RPMI7951 (cell line): ENCODE measurements at places on chromosomes 11 and 22. TPM values are rescaled to one million over a fixed set of nuclear protein-coding genes. Genes with fewer than 3 reads are reported as not detected.

- DNase-seq = no peak
Measured at GRCh38 chr11:45093761-45094455, 52.5 kb upstream of the PRDM11 start.

DNA sequence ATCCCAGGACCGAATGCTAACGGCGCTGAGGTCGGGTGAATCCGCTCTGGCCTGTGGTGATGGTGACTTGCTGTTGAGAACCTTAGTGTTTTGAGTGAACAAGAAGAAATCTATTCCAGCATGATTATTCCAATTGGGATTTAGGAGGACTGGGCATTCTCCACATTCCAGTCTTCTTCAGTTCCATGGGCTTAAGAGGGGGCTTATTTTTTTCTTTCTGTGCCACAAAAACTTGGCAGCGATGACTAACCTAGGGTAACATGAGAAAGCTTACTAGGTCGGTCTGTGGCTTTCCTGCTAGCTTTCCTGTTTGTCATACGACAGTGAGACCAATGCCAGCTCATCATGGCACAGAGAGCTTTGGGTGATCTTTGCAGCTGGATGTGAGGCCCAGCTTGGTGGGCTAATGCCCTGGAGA is 62.9 kb upstream of the ATXN10 start:
- peak; percentile 97 for DNase-seq

Gene DSCAML1
- total RNA-seq = not detected in 2 replicates

Gene PLAAT3
- 7.3 and 8.8 TPM in 2 replicates for total RNA-seq

Gene TMPRSS4
- total RNA-seq = not detected in 2 replicates

GRCh38 chr22:39349506-39349966 is 255 bp upstream of the SYNGR1 start:
- no peak for DNase-seq

GRCh38 chr11:71447791-71448256 is 369 bp downstream of the DHCR7 start:
- DNase-seq = peak; percentile 17

DNA sequence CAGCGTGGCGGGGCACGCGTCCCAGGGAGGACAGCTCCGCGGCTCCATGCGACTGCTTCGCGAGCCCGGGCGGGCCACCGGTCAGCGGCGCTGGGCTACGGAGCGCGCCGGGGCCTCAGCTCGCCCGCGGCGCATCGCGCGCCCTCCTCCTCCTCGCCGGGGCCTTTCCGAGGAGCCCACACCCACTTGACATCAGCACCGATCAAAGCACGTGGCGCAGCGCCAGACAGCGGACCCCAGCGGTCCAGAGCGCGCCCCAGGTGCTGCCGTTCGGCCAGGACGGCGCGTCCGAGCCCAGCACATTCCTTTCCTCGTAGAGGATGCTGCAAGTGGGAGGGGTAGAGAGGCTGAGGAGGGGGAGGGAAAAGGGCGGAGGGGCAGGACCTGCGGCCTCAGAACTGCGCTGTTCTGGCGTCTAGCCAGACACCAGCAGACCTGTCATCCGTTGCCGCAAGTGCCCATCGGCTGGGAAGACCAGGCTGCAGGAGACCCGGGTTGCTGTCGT is 88.6 kb downstream of the PLEKHA7 start:
- no peak for DNase-seq

DNA sequence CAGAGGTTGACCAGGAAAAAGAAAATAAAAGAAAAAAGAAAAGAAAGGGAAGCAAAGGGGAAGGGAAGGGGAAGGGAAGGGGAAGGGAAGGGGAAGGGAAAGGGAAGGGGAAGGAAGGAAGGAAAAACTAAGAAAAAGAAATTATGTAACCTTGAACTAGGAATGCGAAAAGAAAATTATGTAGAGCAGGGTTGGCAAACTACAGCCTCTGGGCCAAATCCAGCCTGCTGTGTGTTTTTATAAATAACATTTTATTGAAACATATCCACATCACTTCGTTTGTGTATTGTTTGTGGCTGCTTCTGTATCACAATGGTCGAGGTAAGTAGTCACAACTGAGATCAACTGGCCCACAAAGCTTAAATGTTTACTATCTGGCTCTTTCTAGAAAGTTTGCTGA is 56.7 kb downstream of the CLPB start:
- DNase-seq = no peak

- no peak for DNase-seq
Measured at GRCh38 chr11:117565709-117566108, 231.3 kb downstream of the DSCAML1 start.

GRCh38 chr22:42848941-42849550 is 8.0 kb downstream of the ARFGAP3 start:
- no peak for DNase-seq

- peak; percentile 20 for DNase-seq
Measured at GRCh38 chr11:68950270-68950669, 30.5 kb downstream of the MRGPRD start.

GRCh38 chr11:116061322-116061721 is 557.1 kb upstream of the CADM1 start:
- DNase-seq = no peak

Gene TIRAP
- total RNA-seq = 4.2 and 4.8 TPM in 2 replicates

Gene TMEM25
- 0.84 and 4.2 TPM in 2 replicates for total RNA-seq

- DNase-seq = no peak
Measured at GRCh38 chr22:42966497-42966896, 48.5 kb downstream of the PACSIN2 start.

GRCh38 chr11:69091638-69092165 is 43.0 kb downstream of the TPCN2 start:
- no peak for DNase-seq

Gene LYVE1
- 0.36 TPM in 1 of 2 replicates, not detected in the other for total RNA-seq

Gene DDX10
- total RNA-seq = 25.1 and 26.8 TPM in 2 replicates

DNA sequence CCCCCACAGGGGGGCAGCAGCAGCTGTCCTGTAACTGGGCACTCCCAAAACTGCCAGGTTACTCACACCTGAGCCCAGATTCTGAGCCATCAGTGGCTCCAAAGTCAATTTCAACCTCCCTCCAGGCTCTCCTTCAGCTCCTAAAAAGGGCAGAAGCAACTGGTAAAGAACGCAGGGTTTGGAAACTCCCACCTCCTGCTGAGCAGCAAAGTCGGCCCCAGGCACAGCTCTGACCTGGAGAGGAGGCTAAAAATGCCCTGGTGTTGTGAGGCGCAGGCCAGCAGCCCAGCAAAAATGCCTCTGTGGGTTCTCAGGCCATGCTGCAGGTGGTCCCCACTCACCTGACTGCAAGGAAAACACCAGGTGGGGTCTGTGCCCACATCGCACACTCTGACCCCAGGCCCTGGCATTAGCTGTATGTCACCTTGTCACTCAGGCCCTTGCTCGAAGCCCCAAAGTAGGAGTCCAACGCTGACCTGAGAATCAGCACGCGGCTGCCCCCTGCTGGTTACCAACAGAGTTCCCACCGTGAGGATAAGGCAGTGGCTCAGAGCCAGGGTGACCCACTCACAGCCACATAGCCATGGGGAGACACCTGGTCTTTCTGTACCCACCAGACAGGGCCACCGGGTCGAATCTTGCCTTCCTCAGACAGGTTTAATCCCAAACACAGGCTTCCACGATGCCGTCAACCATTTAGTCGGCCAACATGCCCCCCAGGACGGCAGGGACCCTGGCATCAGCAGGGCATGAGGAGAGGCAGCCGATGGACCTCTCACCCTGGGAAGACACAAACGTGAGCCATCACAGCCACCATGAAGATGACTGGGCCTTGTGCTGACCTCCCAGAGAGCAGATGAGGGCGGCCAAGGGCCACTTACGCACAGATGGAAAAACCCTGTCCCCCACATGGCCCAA is 11.1 kb downstream of the POLR3H start:
- DNase-seq = peak; percentile 36

DNA sequence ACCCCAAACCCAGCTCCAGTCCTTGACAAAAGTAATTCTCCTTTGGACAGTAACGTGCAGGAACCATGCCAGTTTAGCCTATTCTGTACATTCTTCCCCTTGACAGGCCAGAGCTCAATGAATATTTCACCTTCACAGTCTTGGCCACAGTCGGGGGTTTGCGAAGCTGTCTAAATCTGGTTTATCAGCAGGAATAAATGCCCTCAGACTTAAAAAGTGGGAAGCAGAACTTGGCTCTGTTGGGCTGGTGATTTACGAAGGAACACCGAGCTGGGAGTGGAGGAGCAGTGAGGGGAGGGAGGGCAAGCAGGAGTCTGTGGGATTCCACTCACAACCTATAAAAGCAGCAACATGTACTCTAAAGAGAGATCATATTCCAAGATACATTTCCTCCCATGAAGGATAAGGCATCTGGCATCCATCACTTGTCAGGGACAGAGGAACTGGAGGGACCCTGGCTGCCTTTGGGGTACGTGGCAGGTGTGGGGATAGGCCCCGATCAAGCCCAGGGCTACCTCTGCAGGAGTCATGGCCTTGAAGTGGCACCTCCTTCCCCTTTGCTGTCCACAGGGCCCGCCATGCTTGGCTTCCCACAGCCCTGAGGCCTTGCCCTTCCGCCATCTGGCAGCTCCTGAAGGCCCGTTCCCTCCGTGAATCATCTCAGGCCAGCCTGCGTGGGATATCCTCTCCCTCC is 154.3 kb downstream of the ADAMTS15 start:
- peak; percentile 21 for DNase-seq

DNA sequence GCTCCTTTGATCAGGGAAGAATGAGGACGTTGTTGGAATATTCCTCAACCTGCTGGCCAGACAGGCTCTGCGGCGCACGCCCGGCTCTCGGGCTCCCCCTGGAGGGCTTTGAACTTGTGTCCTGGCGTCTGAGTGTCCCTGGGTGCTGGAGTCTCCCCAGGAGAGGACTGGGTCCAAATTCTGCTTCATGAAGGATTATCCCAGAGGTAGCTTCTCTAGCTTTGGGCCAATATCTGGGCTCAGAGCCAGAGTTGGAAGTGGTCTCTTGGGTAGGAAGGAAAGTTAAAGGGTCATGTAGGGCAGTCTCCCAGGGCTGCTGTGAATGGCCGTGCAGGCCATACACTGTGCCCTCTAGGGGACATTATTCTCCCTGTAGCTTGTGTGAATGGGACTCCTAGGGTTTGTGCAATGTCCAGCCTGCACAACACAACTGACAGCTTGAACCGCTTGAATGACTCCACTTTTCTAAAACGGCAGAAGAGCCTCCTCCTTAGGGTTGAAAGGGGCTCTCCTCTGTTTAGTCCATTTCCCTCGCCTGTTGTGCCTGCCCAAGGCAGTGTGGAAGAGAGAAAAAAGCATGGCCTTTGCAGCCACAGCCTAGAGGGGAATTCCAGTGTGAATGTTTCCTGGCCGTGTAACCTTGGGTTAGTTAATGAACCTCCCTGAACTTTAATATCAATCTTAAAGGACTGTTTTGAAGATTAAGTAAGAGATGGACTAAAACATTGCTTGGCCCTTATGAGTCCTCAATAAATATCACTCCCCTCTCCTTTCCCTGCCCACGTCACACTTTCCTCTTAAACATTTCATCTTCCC is 111.2 kb upstream of the THY1 start:
- DNase-seq = peak; percentile 59

Gene CNTN5
- not detected in 2 replicates for total RNA-seq

GRCh38 chr22:19058713-19059451 is 63.3 kb downstream of the DGCR2 start:
- no peak for DNase-seq

DNA sequence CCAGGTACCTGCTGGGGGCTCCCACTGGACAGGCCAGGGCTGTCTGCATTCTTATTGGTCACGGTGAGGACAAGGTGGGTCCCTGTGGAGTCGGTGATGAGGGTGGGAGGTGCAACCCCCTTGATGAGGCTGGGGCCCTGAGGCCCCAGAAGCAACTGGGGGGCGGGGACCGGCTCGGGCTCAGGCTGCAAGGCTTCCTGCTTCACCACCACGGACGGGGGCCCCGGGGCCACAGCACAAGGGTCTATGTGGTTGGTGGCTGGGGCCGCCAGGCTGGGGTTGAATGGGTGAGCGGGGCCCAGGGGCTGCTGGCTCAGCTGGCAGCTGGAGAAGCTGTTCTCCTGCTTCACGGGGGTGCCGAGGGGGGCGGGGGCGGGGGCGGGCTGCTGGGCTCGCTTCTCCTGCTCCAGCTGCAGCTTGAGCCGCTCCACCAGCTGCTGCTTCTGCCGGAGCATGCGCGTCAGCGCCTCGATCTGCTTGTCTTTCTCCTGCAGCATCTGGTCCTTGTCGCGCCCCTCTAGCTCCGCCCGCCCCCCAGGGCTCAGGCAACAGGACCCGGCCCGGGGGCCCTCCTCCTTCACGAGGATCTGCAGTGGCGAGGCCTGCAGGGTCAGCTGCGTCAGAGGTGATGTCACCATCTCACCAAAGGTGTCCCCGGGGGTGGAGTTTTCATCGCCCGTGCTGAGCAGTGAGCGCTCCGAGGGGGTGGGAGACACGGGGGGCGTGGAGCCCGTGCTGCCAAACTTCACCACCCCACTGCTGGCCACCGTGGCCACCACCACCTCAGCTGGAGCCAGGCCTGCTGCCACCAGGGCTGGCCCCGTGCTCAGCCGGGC is 48.2 kb downstream of the SGSM3 start:
- no peak for DNase-seq

DNA sequence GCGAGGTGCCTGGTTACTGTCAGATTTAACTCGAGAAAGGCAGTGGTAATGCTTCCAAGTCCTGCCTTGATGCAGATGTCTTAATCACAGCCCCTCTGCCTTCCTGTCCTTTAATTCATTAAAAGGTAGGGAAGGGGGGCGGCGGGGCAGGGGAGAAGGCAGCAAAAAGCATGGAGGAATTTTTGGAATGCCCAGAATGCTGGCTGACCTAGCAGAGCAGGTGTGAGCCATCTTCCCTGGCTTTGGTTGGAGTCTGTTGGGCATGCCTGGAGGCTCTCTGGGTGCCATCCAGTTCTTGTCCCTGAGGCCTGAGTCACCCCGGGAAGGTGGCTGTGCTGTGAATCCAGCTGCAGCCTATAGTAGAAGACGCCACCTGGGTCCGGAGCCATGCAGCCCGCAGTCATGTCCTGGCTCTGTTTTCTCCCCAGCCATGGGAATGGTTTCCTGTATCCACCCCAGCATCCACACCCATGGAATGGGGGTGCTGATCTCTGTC is 15.6 kb downstream of the KIAA1671 start:
- peak; percentile 92 for DNase-seq

DNA sequence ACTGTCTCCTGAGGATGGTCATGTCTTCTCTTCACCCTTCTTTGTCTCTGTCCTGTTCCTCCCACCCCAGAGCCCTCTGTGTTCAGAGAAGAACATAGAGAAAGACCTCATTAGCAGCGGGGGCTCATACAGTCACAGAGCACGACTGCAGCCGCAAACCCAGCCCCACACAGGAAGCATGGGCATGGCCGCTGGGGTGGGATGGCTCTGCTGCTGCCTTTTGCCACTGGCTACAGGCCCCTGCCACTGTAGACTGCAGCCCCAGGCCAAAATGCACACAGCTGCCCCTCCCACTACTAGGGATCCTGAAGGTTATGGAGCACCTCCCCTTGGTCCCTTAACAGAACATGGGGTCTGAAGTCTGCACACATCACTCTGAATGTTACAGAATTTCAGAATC is 34.9 kb upstream of the KLHL35 start:
- no peak for DNase-seq
